ENCODE measurements at places on chromosomes 5 and 9.

DNA sequence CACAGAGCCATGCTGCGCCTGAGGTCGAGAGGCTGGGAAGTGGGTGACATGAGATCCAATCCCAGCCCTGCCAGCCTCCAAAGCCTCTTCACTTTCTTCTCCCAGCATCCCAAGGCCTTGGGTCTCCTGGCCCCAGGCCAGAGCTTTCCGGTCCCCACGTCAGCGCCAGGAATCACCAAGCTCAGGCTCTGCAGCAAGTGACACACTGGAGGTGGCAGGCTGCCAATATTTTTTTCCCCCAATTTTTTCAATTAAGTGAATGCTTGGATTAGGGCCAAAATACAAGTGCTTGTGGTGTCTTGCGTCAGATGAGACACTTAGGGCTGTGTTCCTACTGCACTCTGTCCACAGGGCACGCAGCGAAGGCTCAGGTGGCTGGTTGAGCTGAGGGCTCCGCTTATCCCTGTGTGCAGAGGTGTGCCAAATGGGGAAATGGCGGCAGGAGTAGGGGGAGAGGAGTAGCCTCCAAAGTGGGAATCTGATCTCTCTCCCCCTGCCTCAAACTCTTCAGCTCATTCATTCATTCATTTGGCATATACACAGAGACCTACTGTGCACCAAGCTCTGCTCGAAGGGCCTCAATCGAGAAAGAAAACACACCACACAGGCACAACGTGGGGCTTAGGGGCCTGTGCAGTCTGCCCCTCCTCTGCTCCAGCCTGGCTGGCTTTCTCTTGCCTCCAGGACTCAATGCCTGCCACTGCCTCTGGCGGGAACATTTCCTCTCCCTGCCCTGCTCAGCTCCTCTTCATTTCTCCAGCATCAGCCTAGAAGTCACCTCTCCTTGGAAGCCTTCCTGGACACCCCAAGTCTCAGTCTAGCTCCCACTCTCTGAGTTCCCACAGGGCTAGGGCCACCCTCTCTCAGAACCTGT lies 16.6 kb downstream of the SH3PXD2B start:
- no peak for DNase-seq

- DNase-seq, result no peak
Observed at GRCh38 chr9:86515221-86515620, 161.0 kb upstream of the TUT7 start.

DNA sequence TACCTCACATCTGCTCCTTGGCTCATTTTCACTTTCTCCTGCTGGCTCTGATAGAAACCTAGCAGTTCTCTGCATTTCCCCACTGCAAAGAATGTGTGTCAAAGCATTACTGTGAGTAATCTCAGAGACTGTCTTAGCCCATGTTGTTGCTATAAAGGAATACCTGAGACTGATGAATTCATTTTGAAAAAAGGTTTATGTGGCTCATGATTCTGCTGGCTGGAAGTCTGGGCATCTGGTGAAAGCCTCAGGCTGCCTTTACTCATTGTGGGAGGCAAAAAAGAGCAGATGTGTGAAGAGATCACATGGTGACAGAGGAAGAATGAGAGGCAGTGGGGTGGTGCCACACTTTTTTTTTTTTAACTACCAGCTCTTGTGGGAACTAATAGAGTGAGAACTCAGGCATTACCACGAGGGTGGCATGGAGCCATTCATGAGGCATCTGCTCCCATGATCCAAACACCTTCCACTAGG lies 191.6 kb upstream of the CTNND2 start:
- no peak for DNase-seq

- no peak for DNase-seq
Observed at GRCh38 chr5:128053291-128053954, 30.1 kb upstream of the SLC12A2 start.

- DNase-seq, result no peak
Observed at GRCh38 chr5:56412601-56413379, 179.7 kb upstream of the ANKRD55 start.

- DNase-seq, result no peak
Observed at GRCh38 chr5:98108497-98108896, 665.0 kb upstream of the RGMB start.

- no peak for DNase-seq
Observed at GRCh38 chr5:35717718-35718117, 100.1 kb downstream of the SPEF2 start.

DNA sequence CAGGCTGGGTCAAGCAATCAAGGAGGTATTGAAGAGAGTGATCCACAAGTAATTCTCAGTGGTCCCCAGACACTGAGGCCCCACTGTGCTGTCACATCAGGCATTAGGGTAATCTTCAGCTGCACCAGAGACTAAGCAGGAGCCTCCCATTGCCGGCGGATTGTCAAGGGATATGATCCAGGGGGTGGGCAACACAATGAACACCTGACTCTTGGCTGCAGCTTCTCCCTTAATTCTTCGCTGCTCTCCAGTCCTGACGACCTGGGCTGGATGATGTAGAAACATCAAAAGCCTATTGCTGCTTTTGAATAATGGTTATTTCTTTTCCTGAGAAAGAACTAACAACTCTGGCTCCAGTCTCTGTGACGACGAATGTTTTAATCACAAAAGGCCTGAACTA lies 78.4 kb upstream of the IFNK start:
- DNase-seq, result no peak

- DNase-seq, result no peak
Observed at GRCh38 chr5:52794519-52794918, 6.8 kb downstream of the ITGA1 start.

Measured in stimulated activated CD8-positive, alpha-beta memory T cell treated with anti-CD3 and anti-CD28 coated beads, Interleukin-4, amount 100 ng/mL, for 1 hour (primary cell).